CD4-positive, alpha-beta T cell treated with Interleukin-4 for 1 hour (primary cell): ENCODE measurements at places on chromosomes 2 and 18.

- no peak for DNase-seq
Measured at GRCh38 chr2:187679454-187679853, 125.2 kb upstream of the TFPI start.

- no peak for DNase-seq
Measured at GRCh38 chr2:71298914-71299313, 32.7 kb upstream of the ZNF638 start.

DNA sequence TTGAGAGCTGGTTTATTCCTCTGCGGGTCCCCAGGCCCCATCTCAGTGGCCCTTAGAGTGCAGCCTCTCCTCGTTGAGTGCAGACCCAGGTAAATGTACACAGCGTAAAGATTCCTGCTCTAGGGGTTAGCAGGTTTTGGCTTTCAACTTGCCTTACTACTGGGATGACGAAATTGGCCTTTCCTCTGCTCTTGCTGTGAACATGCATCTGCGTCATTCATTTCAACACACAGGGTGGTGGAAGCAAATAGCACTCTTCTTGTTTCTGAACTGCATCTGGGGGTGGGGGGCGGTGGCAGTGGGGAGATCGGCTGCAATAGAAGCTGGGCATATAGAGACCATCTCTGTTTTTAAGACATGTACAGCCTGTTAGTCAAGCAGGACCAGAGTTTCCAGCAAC, 16.5 kb upstream of the SLC16A14 start:
- DNase-seq, result no peak

GRCh38 chr2:138615257-138615656, 113.7 kb downstream of the SPOPL start:
- DNase-seq, result no peak

- no peak for DNase-seq
Measured at GRCh38 chr18:11955239-11956029, 25.9 kb upstream of the IMPA2 start.

- no peak for DNase-seq
Measured at GRCh38 chr2:238095143-238095542, 5.0 kb upstream of the ESPNL start.
